Activated CD8-positive, alpha-beta memory T cell treated with anti-CD3 and anti-CD28 coated beads, Interleukin-2, amount 10 ng/mL, durations not matched to agents 7 days and 5 days (primary cell): ENCODE measurements at places on chromosomes 16 and 17. TPM values are rescaled to one million over a fixed set of nuclear protein-coding genes. Genes with fewer than 3 reads are reported as not detected.

The CCL2 gene
- 0.73 TPM for total RNA-seq

The ZNF594 gene
- 11.3 TPM for total RNA-seq

DNA sequence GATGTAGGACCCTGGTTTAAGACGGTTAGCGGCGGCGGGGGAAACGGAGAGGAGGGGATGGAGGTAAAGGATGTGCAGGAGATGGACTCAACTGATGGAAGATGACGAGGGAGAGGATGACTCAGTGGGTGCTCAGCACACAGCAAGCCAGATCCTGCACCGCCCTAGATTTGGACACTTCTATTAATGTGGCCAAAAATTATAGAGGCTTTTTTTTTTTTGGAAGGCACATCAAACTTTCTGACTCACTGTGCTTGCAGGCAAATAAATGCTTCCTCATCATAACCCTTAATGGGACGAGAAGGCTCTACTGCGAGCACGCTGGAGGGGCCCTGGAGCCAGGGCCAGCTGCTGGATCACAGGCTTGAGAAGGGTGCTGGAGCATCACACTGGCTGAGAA, 36.0 kb downstream of the RTN4RL1 start:
- no peak for DNase-seq

DNA sequence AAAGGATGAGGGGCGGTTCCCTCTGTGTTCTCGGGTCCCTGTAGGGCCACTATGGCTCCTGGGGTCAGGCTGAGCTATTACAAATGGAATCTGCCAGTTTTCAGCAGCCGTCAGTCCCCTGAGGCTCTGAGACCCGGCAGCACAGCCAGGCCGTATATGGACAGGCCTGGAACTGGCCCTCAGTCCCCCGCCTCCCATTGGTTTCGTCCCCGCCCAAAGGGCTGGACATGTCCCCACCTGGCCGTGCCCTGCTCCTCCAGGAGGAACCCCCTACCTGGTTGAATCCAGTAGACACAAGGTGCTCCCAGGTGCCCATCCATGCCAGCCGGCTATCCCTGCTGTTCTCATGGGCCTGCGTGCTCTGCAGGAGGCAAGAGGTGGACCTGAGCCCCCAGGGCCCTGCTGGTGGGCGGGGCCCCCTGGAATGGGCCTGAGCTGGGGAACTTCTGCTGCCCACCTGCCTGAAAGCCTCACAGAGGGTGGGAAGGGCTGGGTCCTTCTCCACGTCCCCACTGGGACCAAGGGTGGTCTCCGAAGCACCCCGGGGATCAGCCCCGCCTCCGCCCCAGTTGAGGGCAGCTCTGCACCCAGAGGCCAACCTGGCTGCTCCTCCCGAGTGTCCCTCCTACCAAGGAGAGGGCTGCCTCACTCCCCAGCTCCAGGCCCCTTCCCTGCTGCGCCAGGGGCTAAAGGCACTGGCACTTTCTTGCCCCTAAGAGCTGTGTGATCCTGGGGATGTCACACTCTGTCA, 16.8 kb downstream of the VASN start:
- no peak for DNase-seq

GRCh38 chr17:73620414-73620813, 23.8 kb downstream of the SDK2 start:
- DNase-seq: no peak

- no peak for DNase-seq
These were observed 221.0 kb upstream of the CDH13 start for GRCh38 chr16:82405736-82406135.

GRCh38 chr17:3903051-3903825, 10.4 kb upstream of the CAMKK1 start:
- DNase-seq: no peak

GRCh38 chr16:89031715-89032659, 55.0 kb upstream of the CBFA2T3 start:
- peak; percentile 82 for DNase-seq
